ENCODE measurements at places on chromosomes 2 and 18.

- no peak for DNase-seq
Measured at GRCh38 chr2:226303707-226304106, 495.9 kb downstream of the IRS1 start.

DNA sequence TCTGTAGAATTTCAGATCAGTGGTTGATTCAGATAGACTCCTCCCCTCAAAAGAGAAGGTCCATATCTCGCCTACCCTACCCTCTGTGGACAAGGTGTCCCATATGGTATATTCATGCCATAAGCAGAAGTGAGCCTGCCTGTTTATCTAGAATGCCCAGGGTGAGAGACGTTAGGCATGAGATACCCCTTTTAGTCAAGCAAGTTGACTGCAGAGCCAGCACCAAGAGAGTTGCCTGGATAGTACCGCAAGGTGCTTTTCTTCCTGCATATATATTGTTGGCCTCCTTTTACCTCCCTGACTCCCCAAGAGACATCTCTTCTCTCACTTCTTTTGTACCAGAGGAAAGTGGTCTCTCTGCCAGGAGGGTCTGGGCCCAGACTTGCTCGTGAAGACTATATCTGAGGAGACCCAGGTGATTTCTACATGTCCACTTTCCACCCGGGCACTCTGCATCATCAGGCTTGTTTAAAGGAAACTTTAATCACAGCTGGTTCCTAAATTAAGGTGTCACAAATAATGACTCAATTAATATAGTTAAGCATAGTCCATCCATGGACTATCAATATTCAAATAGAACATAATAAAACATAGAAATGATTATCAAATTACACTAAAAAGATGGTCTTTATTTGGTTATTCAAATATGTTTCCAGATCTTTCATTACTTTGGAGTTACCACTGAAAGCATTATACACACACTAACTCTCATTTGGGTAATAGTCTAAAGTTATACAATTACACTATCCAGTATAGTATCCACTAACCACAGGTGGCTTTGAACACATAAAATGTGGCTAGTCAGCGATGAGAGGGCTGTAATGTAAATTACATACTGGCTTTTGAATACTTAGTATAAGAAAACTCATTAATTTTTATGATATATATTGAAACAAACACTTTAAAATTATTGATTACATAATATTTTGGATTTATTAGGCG, 4.1 kb downstream of the ITGA4 start:
- DNase-seq, result no peak

DNA sequence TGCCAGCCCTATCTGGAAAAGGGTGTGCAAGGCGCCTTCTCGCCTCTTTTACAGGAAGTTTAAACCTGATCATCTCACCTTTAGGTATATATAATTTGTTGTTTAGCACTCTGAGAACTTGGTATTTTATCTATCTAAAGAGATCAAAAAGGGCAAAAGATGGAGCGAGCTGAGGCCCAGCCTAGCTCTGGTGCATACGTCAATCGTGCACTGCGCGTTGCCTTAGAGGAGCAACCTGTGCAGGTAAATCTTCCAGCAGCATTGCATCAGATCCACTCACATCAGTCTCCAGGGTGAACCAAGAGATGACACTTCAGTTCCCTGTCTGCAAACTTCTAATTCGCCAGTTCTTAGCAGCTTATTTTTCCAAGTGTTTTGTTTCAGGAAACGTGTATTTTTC, 15.4 kb downstream of the BCL11A start:
- DNase-seq, result no peak

- no peak for DNase-seq
Measured at GRCh38 chr2:45011621-45012602, 2.7 kb upstream of the SIX2 start.

- DNase-seq, result no peak
Measured at GRCh38 chr2:215361211-215361875, 49.5 kb downstream of the ATIC start.

Measured in immature natural killer cell (primary cell).